Memory B cell (primary cell): ENCODE measurements at places on chromosomes 1 and 21.

DNA sequence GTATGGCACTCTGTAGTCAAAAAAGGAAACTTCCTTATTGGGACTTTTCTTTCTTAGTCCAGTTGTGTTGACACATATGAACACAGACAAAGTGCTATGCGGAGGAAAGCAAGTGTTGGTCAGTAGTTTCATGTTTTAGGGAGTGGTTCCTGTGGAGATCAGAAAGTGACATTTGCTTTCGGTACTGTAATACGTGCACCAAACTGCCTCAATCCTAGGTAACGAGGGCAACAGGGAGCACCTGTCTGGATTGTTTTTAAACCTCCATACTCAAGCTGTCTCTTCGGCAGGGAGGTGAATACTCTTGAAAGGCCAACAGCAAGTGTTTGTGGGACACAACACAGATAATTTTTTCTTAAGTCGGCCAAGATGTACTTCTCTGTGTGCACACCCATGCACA is 9.1 kb downstream of the RHOU start:
- no peak for DNase-seq

DNA sequence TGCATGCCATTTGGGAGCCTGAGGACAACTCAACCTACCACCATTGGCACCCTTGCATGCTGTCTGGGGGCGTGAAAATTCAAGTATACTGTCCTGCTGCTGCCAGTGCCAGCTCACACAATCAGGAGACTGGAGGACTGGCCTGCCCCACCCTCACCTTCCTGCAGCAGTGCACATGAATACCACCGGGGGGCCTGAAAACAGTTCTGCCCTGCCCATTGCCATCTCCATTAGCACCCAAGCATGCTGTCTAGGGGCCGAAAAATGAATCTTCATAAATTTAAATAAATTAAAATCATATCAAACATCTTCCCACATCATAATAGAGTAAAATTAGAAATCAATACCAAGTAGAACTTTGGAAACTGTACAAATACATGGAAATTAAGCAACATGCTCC is 322.1 kb upstream of the TMPRSS15 start:
- no peak for DNase-seq

GRCh38 chr1:234726359-234726943 is 116.5 kb upstream of the IRF2BP2 start:
- DNase-seq, result no peak

DNA sequence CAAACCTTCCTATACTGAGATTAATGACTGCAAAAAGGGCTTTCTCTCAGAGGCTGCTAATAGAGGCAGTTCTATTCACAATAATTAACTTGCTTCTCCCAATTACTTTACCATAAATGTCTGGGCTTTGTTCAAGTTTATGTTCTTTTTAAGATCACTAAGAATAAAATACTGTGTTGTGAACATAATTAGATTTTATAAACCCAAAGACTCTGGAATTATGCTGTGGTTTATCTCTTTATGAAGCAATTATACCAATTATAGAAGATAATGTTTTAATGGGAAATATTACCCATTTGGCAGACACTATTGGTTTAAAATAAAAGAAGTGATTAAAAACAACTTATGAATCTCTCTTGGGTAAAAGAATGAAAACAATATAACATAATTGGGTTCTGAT is 43.5 kb upstream of the IL12RB2 start:
- DNase-seq, result no peak

GRCh38 chr1:104991702-104992101 is 1242.0 kb downstream of the AMY1C start:
- no peak for DNase-seq
